ENCODE measurements at places on chromosomes 4 and X.

GRCh38 chr4:168812806-168813205 lies 197.2 kb downstream of the CBR4 start:
- DNase-seq = no peak

DNA sequence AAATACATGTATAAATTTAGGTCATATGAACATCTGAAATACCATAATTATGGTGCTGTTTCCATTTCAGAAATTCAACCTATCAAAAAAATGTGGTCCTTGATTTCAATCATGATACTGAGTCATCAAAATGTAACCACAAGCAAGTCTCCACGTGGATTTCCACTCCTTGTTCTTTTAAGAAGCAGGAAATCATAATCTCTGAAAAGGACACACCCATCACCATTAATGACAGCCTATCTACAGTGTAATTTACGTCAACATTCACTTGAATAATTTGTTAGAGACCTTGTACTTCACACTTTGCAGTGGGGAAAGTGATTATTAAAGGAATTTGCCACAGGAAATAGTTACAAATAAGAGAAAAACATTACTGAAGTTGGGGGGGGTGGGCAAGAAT lies 17.7 kb upstream of the SLC7A11 start:
- no peak for DNase-seq

GRCh38 chr4:71498625-71499024 lies 159.8 kb downstream of the SLC4A4 start:
- no peak for DNase-seq

- no peak for DNase-seq
These were observed 72.4 kb upstream of the JADE1 start for GRCh38 chr4:128737098-128737513.

DNA sequence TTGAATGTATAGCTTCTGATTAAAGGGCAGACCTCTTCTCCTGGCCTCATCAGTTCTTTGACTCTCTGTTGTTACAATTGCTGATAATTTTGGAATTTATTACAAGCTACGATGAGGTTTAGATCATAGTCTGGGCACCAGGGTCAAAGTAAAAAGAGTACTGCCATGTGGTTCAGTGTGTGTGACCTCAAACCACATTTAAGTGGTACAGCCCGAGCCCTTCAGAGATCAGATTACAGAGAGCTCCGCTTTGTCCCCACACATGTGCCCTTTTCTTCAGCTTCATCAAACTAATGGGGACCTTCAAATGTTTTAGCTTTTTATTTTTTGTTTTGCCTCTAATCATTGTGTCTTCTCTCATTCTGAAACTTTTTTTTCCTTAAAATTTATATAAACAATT lies 37.1 kb downstream of the SPANXN2 start:
- no peak for DNase-seq

GRCh38 chr4:35516102-35516501 lies 728.2 kb downstream of the ARAP2 start:
- no peak for DNase-seq

DNA sequence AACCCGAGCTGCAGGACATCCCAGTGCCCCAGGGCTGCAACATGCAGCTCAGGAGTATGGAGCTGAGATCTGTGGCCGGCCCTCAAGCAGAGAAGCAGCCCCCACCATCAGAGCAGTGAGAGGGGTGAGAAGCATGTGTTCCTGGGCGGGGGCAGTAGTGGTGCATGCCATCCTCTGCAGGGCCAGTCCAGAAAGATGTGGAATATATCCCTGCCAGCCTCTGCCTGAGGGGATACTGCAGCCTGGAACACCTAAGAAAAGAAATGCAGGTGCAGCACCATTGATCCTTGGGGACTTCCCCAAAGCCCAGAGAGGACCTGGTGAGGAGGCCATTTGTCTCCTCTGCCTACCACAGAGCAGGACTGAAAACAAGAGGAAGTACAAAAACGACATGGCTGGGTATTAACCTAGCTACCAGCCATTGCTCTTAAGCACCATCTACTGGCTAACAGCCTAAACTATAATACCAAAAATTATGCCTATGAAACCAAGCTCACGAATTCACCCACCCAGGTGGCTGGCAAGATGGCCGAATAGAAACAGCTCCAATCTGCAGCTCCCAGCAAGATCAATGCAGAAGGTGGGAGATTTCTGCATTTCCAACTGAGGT lies 158.8 kb downstream of the ADGRA3 start:
- DNase-seq = no peak
